ENCODE measurements at places on chromosomes 1 and 21. TPM values are rescaled to one million over a fixed set of nuclear protein-coding genes. Genes with fewer than 3 reads are reported as not detected.

TP73 gene
- 0.31 TPM for total RNA-seq

C1orf185 gene
- total RNA-seq = not detected

TBX19 gene
- total RNA-seq = 1.6 TPM

VPS72 gene
- 63.2 TPM for total RNA-seq

DEPDC1 gene
- 4.7 TPM for total RNA-seq

TTC24 gene
- not detected for total RNA-seq

SMYD3 gene
- total RNA-seq = 45.4 TPM

SNRPE gene
- 61.0 TPM for total RNA-seq

CENPL gene
- total RNA-seq = 16.6 TPM

IGSF9 gene
- 10.6 TPM for total RNA-seq

PAX7 gene
- not detected for total RNA-seq

CD164L2 gene
- not detected for total RNA-seq

SPRR1B gene
- total RNA-seq = not detected

RNF11 gene
- 147 TPM for total RNA-seq

GPX7 gene
- 24.7 TPM for total RNA-seq

HSF2BP gene
- total RNA-seq = 4.1 TPM

OR2L5 gene
- 3.1 TPM for total RNA-seq

AKR1A1 gene
- total RNA-seq = 68.9 TPM

FCAMR gene
- total RNA-seq = not detected

RGS8 gene
- 10.3 TPM for total RNA-seq

C4BPB gene
- total RNA-seq = not detected

GPR61 gene
- 5.9 TPM for total RNA-seq

FAM131C gene
- 1.9 TPM for total RNA-seq

TMEM240 gene
- 20.3 TPM for total RNA-seq

ATP1A1 gene
- 148 TPM for total RNA-seq

KRTAP12-2 gene
- total RNA-seq = not detected

ARTN gene
- 0.31 TPM for total RNA-seq

MCOLN2 gene
- total RNA-seq = not detected

CRABP2 gene
- total RNA-seq = 1.9 TPM
